ENCODE measurements at places on chromosomes 3 and 15. TPM values are rescaled to one million over a fixed set of nuclear protein-coding genes. Genes with fewer than 3 reads are reported as not detected.

Gene PEX5L
- total RNA-seq = 0.35 TPM

GRCh38 chr15:33580526-33580925, 269.8 kb downstream of the RYR3 start:
- no peak overlapping the region for H3K27ac ChIP-seq
- no peaks in the 10 kb centered on the region for H3K4me1 ChIP-seq
- H3K27me3 ChIP-seq = peaks cover 7% of the 10 kb centered on the region
- DNase-seq = no peak
- H3K4me3 ChIP-seq = no peak overlapping the region

- H3K4me3 ChIP-seq = no peak overlapping the region
- no peak overlapping the region for H3K27ac ChIP-seq
- H3K27me3 ChIP-seq = no peaks in the 10 kb centered on the region
- H3K36me3 ChIP-seq = no peaks in the 10 kb centered on the region
- no peaks in the 10 kb centered on the region for H3K4me1 ChIP-seq
- no peak for DNase-seq
Measured at GRCh38 chr15:25882466-25882865, 19.3 kb upstream of the ATP10A start.

DNA sequence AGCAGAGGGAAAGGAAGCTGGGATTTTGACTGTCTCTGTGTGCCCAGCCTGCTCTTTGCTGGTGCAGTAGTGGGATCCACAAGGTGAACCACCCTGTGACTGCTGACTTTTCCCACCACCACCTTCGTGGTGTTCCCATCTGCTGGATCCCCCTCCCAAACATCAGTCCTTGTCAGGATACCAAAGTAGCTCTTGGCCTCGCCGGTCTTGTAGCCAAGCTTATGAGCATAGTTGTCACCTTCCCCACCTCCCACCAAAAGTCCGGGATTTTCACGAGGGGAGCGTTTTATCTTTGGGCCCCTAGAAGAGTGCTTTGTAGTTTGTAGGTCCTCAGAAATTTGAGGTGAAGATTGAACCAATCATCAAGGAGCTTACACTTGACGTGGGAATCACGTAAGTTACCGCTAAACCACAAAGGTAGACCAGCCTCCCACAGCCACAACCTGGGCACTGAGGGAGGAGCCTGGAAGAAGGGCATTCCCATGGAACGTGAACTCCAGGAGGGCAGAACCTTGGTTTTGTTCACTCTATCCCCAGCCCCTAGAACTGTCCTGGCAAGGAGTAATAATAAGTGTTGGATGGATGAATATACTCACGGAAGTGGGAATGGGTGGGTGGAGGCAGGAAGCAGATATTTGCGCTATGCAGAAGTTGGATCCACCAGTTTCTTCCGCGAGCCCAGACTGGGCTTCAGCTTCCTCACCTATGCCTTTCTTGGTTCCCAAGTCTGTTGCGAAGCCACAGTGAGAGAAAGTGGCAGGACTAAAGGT, 814 bp upstream of the TEX264 start:
- peak overlapping the region; percentile 79 for H3K4me3 ChIP-seq
- DNase-seq = peak; percentile 39
- H3K36me3 ChIP-seq = peaks cover 3% of the 10 kb centered on the region
- H3K4me1 ChIP-seq = peaks cover 51% of the 10 kb centered on the region

Data from activated CD4-positive, alpha-beta T cell treated with anti-CD3 and anti-CD28 coated beads for 36 hours (primary cell).